ENCODE measurements at places on chromosomes 1 and 21. TPM values are rescaled to one million over a fixed set of nuclear protein-coding genes. Genes with fewer than 3 reads are reported as not detected.

OR2T34 gene
- not detected for polyA plus RNA-seq

TSTD1 gene
- 75.7 TPM for polyA plus RNA-seq

NBPF9 gene
- 53.4 TPM for polyA plus RNA-seq

PCP4 gene
- 9.9 TPM for polyA plus RNA-seq

GNPAT gene
- 77.0 TPM for polyA plus RNA-seq

S100A14 gene
- polyA plus RNA-seq, result 0.96 TPM

DNA sequence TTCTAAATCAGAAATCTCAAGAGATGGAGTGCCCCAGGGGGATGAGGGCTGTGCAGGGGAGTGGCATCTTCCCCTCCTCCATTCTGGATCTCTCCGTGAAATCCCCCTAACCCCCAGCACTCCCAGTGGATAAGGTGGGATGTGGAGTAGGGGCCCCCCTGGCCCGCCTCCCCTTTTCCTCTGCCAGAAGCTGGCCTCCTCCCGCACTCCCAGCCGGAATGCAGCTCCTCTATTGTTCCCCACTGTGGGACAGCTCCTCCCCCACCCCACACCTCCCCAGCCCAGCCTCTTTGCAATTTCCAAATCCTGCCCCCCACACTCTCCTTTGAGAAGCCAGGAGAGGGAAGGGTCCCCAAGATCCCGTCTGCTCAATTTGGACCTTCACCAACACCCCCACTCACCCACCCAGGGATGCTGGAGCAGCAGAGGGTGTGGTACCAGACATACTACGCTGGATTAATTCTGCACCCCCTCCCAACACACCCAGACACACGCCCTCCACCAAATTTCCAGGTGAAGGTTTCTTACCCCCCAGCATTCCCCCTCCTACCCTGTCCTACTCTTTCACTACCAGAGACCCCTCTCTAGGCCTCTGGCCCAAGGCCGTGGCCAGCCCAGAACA lies 1.9 kb downstream of the MEX3A start:
- DNase-seq, result no peak

GRCh38 chr1:43293176-43293575 lies 7.6 kb upstream of the TIE1 start:
- no peak for DNase-seq

DNA sequence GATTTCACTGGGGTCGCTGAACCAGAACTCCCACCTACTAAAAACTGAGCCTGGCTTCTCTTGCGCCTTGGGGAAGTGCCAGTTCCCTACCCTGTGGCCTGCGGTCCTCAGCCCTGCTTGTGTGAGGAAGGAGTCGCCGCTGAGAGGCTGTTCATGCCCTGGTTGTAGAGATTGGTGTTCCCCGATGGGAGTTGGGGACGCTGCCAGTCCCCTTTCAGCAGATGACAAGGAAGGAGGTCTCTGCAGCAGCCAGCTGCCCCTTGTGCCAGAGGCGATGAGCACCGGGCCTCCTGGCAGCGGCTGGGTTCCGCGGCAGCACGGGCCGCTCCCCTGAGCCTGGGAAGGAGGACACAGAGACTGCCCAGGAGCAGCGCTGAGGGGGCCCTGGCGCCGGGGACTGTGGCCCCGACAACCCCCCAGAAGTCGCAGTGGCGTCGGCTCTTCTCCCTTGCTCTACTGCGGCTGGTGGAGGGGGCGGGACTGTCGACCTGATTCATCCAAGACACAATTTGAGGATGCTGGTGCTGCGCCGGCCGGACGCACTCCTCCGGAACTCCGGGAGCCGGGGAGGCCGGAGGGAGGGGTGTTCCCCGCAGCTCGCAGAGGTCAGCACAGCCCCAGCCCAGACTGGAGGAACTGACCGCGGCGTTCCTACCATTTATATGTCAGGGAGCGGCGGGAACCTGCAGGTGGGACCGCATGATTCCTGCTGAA lies 12.0 kb upstream of the ADORA3 start:
- no peak for DNase-seq

- no peak for DNase-seq
Observed at GRCh38 chr21:16597753-16598152, 868.0 kb downstream of the USP25 start.

GRCh38 chr1:117695796-117696490 lies 90.1 kb downstream of the TENT5C start:
- DNase-seq, result no peak

DNA sequence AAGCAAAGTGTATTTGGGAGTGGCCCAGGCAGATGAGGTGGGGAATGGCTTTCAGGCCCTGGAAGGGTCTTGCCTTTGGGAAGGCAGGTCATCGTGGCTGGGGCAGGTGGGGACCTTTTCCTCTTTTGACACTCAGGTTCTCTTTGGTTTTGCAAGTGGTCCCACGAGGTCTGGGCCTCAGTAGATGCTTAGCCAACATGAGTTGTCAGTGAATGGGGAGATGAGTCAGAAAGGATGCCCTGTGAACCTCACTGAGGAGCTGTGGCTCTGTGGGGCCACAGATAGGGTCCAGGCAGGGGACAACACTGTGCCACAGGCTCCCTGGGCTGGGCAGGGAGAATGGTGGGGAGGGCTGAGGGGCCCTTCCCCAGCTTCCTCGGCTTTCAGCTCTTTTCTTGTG lies 19.0 kb downstream of the ARHGEF10L start:
- DNase-seq, result no peak

DNA sequence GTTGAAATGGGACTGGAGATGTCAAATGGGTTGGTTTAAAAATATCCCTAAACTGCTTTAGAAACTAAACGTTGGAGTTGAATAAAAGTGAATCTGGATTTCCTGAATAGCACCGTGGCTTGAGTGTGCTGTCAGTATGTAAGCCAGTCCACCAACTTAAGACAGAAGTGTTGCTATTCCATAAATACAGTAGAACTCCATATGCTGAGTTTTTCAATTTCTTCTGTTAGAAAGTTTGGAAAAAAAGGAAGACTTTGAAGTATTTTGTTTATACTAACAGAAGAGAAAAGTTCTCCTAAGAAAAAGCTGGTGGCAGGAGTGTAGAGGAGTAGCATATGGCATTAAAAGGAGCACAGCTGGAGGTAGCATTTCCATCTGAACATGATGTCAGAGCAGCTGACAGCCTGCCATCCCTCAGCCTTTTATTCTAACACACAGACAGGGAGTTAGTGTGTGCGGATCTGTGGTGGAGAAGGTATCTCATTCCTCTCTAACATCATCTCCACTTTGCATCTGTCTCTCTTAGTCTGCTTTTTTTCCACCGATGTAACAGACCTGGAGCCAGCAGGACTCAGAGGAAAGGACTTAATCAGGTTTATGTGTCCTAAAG lies at the start of gene ZBTB18:
TSS of gene ZBTB18 (plus strand) at position 449 of the 610 bp plus-strand sequence. CDS start at position 598, 149 bp downstream.
- no peak for DNase-seq

DNA sequence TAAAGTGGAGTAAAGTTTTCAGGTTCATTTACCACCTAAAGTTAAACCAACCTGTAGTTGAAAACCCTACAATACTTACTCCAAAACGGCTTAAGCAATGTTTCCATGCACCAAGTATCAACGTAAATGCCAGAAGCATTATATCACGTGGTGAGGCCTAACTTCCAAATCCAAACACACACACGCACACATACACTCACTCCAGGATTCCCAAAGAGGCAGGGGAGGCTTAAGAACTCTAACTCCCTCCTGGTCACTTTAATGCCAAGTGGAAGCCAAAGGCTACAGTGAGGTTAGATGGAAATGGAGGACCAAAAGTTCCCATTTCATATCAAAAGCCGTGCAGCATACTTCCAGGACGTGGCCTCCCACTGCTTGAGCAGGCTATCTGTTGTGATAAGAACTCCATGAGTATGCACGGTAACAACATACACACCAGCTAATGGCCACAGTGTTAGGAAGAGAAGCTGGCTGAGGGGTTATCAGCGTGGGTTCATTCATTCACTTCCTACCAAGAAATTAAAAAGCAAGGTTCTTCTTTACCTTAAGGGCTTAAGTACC lies 224.1 kb downstream of the SLC45A1 start:
- no peak for DNase-seq

DNA sequence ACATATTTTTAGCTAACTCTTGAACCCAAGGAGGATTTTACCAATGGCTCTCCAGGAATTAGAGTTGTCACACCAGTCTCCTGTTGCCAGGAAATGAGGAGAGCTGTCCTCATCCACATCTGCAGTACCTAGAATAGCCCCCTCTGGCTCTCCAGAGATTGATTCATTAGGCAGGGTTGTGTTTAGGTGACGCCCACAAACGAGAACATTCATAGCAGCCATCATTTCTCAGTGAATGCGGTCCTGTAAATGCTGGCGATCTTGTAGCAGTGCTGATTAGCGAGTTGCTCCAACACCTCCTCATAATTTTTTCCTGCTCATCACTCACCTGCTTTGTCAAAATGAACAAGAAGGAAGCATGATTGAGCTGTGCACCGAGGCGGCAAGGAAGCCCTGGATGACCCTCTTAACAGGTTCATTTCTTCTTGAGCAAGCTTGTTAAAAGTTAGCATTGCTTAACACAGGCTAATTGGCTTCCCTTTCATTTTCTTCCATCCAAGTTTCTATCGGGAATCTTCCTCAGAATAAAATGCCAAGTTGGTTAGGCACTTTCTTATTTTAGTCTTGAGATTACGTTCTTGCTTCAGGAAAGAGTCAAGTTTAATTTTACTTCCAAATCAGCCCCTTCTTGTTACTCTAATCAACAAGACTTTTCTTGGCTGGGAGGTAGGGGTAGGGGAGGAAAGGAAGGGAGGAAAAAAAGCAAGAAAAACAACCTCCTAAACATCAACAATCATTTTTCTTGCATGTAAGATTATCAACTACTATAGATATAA lies 16.5 kb upstream of the KLHDC8A start:
- DNase-seq, result no peak

GRCh38 chr1:153677718-153678518 lies 570 bp upstream of the NPR1 start:
- no peak for DNase-seq
